ENCODE measurements at places on chromosomes 4 and X. TPM values are rescaled to one million over a fixed set of nuclear protein-coding genes. Genes with fewer than 3 reads are reported as not detected.

The SPOCK3 gene
- total RNA-seq = 1.0 TPM

The ETDB gene
- not detected for total RNA-seq

The S100G gene
- not detected for total RNA-seq

The CFI gene
- total RNA-seq = 1.3 TPM
